Activated CD4-positive, alpha-beta T cell treated with anti-CD3 and anti-CD28 coated beads for 24 hours (primary cell): ENCODE measurements at places on chromosomes 2 and 18.

DNA sequence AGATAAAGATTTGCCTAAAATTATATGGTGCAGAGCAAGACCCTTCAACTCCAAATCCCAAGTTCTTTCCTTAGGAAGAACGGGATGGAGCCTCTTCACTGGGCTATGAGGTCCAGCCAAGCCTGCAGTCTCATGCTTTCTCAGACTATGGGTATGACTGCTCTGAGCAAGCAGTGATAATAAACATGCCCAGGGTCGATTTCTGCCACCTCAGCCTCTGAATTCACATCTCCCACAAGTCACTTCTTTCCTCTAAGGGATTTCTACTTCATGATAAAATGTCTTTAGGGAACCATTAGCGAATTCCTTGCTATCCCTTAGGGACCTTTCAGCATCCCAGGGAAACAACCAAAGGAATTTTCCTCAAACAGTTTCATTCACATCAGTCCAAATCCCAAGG lies 94.8 kb downstream of the GFPT1 start:
- DNase-seq = no peak

DNA sequence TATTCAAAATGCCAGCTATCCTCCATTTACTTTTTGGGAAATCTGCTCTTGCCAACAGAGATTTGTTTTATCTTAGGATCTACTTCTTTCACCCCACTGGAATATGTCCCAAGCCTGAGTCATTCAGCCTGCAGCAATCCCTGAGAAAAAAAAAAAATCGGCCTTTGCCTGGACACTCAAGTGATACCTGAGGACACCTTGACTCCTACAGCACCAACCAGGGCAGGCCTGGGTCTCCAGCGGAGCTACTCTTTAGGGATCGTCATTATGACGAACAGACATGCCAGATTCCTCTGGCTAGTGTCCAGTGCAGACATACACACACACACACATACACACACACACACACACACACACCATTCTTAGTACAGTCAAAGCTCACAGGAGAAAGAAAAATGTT lies 2.2 kb upstream of the UGT1A6 start:
- no peak for DNase-seq

GRCh38 chr2:68418855-68419254 lies 48.2 kb downstream of the FBXO48 start:
- no peak for DNase-seq

- no peak for DNase-seq
Observed at GRCh38 chr18:46680784-46681695, 24.0 kb upstream of the LOXHD1 start.

DNA sequence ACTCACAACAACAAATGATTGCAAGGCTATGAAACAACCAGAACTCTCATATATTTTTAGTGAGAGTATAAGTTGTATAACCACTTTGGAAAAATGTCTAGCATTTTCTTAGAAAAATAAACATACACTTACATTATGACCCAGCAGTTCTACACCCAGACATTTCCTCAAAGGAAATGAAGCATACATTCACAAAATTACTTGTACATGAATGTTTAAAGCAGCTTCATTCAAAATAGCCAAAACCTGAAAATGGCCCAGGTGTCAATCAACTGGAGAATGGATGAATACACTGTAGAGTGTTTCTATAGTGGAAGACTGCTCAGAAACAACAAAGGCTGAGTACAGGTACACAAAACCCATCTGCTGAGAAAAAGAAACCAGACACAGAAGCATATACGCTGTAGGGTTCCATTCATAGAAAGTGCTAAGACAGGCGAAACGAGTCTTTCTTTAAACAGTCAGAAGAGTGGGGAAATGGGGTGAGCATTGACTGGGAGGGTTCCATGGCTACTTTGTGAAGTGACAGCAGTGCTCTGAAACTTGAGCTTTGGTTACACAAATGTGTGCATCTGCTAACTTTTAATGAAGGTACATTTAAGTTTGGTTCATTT lies 799.0 kb downstream of the DCDC2C start:
- no peak for DNase-seq

DNA sequence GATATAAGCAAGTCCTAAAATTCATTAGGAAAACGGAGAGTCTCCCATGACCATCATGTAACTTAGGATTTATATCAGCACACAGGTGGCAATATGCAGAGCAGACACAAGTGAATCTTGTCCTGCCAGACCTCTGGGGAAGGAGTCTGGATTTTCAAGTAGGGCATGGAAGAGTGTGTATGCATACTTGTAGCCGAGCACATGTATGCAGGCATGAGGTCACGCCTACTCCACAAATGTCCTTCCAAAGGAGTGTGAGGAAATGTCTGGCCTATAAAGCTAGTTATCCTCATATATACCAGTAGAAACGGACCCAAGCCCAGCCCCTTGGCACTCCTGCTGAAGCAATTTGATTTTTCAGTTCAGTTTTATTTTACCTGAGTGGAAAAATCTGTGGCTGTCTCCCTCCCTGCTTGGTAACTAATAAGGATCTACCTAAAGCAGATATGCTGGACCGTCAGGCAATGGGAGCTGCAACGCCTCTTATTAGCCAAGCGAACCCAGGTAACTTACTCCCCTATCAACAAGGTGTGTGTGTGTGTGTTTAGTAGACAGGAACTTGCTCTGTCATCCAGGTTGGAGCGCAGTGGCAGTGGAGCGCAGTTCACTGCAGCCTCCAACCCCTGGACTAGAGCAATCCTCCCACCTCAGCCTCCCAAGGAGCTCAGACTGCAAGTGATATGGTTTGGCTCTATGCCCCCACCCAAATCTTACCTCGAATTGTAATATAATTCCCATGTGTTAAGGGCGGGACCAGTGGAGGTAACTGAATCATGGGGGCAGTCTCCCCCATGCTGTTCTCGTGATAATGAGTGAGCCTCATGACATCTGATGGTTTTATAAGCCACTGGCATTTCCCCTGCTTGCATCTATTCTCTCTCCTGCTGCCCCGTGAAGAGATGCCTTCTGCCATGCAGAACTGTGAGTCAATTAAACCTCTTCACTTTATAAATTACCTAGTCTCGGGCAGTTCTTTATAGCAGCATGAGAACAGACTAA lies 2.8 kb downstream of the STAT1 start:
- DNase-seq = no peak

GRCh38 chr2:78263571-78263970 lies 741.4 kb upstream of the LRRTM4 start:
- DNase-seq = no peak

- no peak for DNase-seq
Observed at GRCh38 chr2:241111440-241111805, 9.3 kb upstream of the MTERF4 start.

DNA sequence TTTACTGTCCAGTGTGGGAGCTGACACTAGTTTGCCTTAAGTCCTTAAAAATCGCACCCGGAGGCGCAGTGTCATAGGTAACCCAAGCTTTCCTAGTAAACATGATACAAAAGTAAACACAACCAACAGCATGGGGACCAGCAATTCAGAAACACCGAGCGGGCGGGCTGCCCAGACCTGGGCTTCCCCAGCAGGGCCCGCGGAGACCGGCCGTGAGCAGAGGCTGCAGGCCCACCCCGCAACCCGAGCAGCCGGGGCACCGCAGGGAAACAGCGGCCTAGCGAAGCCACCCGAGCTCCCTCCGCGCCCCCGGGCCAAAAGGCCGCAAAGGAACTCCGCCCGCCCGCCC lies 296 bp downstream of the TTC21B start:
- no peak for DNase-seq

DNA sequence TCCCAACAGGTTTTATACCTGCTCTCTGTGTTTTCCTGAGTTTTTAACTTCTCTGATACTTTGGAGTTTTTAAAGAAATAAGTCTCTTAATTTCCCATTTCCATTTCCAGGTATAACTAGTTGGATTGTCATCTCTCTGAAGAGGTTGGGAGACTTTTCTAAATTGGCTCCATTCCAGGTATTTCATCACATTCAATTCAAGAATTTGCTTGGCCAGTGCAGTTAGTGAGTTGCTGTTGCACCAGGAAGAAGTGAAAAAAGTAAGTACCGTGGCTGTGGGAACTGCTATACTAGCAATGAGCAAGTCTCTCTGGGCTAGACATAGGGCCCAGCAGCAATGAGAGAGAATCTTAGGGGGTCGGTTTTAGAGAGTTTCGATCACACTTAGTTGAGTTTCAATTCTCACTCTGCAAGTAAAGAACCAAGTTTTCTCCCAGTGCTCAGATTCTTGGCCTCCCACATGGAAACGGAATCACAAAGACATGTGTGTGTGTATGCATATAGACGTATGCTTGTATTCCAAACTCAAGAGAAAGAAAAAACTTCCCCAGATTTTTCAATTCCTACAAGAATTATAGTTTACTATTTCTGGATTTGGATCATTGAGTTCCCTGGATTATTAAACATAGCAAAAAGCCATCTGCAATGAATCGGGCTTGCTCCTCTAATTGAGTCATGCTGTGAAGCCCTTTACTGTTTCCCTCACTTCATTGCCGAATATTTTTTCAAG lies 894.4 kb downstream of the BCL11A start:
- DNase-seq = no peak

- DNase-seq = no peak
Observed at GRCh38 chr2:170711196-170711773, 3.9 kb upstream of the SP5 start.

DNA sequence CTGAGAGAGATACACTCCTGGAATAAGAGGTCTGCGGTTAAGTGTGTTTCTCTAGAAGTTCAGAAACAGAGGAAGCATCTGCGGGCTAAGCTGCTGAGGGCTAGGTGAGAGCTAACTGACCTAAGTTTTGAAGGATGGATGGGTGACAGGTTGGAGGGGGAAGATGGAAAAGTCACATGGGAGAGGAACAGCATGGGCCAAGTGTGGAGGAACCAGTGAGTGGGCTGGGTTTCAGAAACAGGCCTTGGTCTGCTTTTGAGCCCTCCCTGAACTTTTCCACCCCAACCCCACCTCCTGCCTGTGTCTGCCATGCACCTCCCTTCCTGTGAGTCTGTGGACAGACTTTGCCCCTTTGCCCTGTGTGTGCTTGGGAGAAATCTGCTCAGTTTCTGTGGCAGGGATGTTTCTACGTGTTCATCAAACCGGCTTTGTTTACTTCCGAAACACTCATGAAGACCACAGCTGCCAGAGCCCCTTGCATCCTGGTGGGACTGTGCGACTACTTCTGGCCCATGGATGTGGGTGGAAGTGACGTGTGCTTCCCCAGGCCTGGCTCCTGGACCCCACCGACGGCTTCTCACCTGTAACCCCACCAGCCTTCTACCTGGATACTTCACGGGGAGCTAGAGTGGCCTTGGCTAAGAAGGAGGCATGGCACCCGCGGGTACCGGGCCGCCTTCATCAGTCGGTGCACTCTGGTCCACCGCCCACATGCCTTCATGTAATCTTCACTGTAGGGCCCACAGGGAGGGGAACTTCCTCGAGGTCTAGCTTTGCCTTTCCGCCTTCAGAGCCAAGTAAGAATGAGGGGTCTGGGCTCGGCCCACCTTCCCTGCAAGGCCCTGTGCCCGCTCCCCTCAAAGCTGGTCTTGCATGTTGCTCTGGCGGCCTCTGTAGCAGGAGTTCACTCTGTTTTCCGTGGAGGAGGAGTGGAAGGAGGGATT lies 1.4 kb upstream of the HPCAL1 start:
- DNase-seq = no peak

GRCh38 chr2:114651933-114652332 lies 209.5 kb downstream of the DPP10 start:
- no peak for DNase-seq

DNA sequence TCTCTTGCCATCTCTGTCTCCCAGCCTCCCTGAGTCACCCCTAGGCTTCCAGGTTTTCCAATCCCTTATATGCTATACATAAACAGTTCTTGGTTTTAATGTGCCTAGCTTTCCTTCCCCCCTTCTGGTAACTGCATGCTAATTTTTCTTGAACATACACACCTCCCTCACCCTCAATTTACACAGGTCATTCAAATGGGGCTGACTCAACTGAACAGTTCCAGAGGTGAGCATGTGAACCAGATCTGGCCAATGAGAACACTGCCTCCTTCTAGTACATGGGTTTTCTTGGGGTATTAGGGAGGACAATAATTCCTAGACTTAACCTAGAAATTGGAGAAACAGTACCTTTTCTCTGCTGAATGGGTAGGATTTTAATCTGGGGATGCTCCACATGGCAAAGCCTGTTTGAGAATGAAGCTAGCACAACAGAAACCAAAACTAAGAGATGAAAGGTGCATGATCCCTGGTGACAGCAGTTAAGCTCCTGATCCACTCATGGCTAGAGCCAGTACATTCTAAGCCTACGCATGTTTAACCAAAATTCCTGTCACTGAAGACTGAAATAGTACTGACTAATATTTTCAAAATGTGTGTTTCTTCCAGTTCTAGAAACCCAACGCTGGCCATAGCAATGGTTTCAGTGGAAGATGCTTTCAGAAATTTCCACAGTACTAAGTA lies 11.8 kb downstream of the SLC25A12 start:
- no peak for DNase-seq

GRCh38 chr18:59275406-59275949 lies 2.2 kb upstream of the RAX start:
- DNase-seq = no peak

GRCh38 chr2:216371721-216372702 lies at the start of gene MARCHF4:
MARCHF4 (minus strand) TSS chr2:216372483; CDS start chr2:216370260, 2,223 bp downstream.
- DNase-seq = peak; percentile 54

DNA sequence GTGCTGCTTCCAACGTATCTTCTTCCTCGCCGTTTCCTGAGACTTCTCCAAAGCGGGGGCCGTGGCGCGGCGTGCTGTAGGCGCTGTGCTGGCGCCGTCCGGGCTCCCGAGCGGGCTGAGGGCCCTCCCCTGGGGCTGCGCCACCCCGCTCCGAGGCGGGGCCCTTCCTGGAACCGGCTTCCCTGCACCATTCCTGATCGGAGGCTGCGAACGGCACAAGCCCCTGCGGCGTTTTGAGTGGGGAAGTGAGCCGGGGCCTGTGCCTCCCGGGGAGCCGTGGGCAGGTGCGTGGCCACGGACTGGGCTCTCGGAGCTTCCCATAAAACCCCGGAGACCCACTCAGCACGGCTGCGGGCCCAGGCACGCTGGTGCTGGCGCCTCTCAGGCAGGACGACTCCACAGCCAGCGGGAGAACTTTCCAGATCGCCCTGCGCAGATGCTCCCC lies 74.7 kb downstream of the PSMG2 start:
- DNase-seq = no peak

- DNase-seq = no peak
Observed at GRCh38 chr18:70513502-70514171, 224.8 kb downstream of the SOCS6 start.

- no peak for DNase-seq
Observed at GRCh38 chr18:35060122-35060815, 19.1 kb downstream of the MAPRE2 start.

DNA sequence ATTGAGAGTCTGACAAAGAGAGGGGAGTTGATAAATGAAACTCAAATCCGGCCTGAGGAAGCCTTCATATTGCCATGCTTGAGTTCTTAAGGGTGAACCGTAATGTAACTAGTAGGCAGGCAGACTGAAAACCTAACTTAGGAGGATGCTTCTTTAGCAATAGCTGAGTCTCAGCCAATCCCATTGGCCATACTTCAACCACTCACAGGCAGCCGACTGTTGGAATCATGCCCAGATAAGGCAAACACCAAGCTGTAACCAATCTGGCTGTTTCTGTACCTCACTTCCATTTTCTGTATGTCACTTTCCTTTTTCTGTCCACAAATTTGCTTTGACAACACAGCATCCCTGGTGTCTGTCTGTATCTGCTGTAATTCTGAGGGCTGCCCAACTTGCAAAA lies 39.5 kb downstream of the TPRKB start:
- DNase-seq = no peak
